ENCODE measurements at places on chromosomes 7 and 10.

DNA sequence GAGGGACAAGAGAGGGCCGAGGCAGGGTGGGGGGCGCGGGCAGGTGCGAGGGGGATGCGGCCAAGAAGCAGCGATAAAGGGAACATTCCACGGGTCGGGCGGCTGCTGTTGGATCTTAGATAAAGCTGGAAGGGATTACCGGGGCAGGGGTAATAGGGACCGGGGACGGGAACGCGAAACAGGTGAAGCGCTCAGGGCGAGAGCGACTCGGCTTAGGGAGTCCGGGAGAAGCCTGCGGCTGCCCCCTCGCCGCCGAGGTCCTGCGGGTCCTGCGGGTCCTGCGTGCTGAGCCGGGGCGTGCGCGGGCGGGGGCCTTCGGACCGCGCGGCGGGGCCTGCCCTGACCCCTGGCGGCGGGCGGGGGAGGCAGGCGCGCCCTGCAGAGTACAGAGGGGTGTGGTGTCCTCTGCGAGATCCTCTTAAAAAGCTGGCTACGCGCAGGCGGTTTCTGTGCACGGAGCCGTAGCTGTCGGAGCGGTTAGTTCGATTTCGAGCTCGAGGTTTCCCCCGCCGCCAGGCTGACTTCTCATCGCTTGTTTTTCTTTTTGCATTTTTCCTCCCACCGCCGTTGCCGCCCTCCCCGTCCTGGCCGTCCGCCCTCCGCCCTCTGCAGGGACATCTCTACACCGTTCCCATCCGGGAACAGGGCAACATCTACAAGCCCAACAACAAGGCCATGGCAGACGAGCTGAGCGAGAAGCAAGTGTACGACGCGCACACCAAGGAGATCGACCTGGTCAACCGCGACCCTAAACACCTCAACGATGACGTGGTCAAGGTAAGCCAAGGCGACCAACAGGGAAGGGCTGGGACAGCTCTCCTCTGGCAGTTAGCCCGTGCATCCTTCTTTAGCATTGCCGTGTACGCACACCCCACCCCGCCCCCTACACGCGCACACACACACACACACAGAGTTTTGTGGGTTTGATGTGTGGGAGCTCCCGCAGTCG lies 1.4 kb downstream of the CAV1 start:
- DNase-seq, result peak; percentile 66

DNA sequence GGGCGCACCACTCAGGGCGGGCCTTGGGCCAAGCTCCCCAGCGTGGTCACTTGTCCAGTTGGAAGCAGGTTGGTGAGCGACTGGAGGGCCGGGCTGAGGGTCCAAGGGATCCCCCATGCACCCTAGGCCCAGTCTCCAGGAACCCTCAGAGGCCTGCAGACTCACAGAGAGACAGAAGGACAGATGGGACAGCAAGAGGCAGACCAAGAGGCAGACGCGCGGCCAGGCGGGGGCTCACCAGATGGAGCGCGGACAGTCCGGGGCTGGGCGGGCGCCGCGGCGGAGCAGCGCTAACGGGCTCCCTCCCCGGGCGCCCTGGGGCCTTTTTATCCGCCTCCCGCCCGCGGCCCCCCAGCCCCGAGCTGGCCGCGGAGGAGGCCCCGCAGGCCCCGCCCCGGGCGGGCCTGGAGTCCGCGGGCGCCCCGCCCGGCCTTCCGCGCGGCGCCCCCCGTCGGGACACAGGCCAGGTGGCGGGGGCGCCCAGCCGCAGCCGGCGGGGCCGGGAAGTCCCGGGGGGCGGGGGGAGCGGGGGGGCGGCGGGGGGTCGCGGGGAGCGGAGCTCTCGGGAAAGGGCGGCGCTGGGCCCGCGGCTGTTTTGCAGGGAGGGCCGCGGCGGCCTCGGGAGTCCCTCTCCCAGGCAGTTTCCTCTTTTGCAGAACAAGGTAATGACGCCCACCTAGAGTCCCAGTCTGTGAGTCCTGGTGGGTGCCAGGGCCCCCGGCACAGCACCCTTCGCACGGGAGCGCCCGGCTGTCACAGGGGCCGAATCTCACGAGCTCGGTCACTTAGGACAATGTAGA lies at the start of gene LOXL4:
LOXL4 (minus strand) TSS at position 301 of the 800 bp plus-strand sequence. CDS start 5,175 bp downstream, outside the sequence.
- peak; percentile 56 for DNase-seq

DNA sequence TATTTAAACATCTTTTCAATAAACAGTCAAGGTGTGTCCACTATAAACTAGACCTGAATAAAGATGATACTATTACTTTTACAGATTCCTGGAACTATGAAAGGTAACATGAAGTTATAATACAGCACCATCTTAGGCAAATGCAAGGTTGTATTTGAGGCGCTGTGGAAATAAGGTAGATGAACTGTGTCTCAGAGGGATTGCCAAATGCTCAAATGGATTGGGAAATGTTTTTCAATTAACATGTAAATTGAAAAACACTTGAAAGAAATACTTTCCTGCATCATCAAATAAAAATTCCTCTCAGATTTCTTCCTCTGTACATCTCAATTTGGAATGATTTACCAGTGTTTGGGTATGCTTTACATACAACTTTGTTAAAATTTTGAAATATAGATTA lies 139.4 kb downstream of the DKK1 start:
- DNase-seq, result no peak

- no peak for DNase-seq
Measured at GRCh38 chr10:132117636-132118190, 52.0 kb downstream of the JAKMIP3 start.

GRCh38 chr10:77392236-77392721 lies 245.3 kb downstream of the KCNMA1 start:
- DNase-seq, result no peak

DNA sequence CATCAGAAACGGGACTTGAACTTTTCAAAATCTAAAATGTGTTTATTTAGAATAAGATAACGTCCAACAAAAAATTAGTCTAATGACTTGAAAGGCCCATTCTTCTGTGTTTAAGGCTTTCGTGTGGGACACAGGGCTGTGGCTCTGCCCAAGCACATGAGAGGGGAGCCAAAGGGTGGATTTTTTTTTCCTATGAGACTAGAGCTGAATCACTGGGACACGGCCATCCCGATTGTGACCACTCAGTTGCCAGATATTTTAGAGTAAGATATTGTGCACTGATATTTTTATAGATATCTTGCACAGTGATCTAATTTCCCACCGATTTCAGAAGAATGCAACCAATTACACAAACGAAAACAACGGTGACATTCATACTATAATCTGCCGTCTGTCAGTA lies 99.9 kb downstream of the ANK3 start:
- DNase-seq, result no peak

- no peak for DNase-seq
Measured at GRCh38 chr10:60182691-60183090, 207.0 kb downstream of the ANK3 start.

- DNase-seq, result no peak
Measured at GRCh38 chr10:6102128-6102527, 13.3 kb downstream of the RBM17 start.
